ENCODE measurements at places on chromosomes 7 and 10.

DNA sequence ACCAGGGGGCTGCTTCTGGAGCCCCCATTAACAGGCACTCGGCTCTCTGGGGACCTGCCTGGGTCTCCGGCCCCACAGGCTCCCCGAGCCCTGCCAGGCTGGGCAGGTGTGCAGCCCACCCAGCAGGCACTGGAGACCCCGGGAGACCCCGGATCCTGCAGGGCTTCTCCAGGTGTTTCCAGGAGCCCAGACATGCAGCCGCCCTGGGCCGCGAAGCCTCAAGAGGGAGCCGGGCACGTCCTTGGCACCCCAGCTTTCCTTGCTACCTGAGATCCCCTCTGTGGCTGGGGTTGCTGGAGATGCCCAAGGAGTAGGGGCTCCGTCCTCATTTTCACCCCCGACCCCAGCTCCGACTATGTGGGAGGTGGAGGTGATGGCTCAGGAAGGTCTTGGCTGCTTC, 7.7 kb upstream of the AMZ1 start:
- no peak for DNase-seq

DNA sequence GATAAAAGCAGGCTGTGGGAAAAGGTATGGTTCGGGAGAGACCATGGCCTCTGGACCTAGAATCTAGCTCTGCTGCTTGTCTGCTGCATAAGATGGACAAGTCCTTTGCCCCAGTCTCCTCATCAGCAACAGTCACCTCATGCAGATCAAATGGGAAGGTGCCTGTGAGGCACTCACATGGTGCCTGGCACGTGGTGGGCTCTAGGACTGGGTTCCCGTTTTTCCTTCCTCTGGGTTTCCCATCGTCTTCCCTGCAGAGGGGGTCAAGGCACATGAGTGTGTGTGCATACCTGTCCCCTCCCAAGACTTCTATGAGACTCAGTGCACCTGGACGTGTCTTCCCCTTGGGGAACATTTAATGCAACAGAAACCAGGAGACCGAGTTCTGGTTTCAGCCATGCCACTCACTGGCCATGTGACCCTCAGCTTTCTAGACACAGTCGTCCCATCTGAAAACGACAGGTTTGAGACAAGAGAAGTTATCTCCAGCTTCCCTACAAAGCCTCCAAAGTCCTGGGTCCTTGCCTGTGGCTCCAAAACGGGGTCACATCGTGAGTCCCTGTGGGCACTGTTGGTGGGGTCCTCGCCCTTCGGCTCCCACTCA, 95.9 kb upstream of the NPTX2 start:
- DNase-seq: no peak

- no peak for DNase-seq
Observed at GRCh38 chr7:74042746-74043522, 15.0 kb downstream of the ELN start.

- no peak for DNase-seq
Observed at GRCh38 chr10:46538155-46538554, 18.3 kb downstream of the GPRIN2 start.

DNA sequence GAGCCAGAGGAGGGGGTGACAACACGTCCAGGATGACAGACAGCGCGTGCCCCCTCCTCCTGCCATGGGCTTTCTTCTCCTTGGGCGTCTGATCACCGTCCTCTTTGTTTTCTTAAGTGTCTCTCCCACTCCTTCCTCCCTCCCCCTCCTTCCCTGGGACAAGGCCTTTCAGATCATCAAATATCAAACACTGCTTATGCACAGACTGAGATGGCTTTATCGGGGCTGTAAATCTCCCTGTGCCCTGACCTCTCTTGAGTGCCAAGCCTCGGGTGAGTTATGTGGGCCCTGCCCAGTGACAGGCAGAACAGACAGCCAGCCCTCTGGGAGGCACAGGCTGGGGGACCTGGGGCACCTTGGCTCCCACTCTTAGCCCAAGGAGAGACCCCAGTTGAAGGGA, 116.4 kb downstream of the C10orf105 start:
- no peak for DNase-seq

- no peak for DNase-seq
Observed at GRCh38 chr7:123190109-123190831, 9.5 kb downstream of the SLC13A1 start.

- no peak for DNase-seq
Observed at GRCh38 chr7:111540199-111540815, 22.0 kb downstream of the IMMP2L start.

GRCh38 chr7:158617737-158618128, 30.1 kb upstream of the PTPRN2 start:
- no peak for DNase-seq

- no peak for DNase-seq
Observed at GRCh38 chr10:79185067-79185774, 116.5 kb downstream of the ZMIZ1 start.

- no peak for DNase-seq
Observed at GRCh38 chr10:44973323-44974081, 5.1 kb downstream of the DEPP1 start.

GRCh38 chr10:6748029-6748428, 168.0 kb upstream of the PRKCQ start:
- DNase-seq: no peak

- DNase-seq: no peak
Observed at GRCh38 chr10:7811000-7811399, 7.3 kb upstream of the TAF3 start.

- DNase-seq: no peak
Observed at GRCh38 chr10:108421266-108421665, 1256.8 kb upstream of the SORCS1 start.

DNA sequence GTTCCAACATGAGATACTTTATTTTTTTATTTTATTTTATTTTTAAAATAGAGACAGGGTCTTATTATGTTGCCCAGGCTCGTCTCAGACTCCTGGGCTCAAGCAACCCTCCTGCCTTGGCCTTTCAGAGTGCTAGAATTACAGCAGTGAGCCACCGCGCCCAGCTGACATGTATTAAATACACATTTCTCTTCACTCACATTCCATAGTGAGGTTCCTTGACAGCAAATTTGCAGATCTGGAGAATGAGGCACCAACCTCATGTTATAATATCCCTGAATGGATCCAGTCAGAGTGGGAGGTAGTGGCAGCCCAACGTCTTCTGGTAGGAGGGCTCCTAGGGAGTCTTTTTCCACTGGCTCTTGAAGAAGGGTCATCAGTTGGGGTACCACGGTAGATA, 46.1 kb downstream of the OGDH start:
- no peak for DNase-seq

- DNase-seq: no peak
Observed at GRCh38 chr10:62084451-62084850, 183.0 kb downstream of the ARID5B start.

DNA sequence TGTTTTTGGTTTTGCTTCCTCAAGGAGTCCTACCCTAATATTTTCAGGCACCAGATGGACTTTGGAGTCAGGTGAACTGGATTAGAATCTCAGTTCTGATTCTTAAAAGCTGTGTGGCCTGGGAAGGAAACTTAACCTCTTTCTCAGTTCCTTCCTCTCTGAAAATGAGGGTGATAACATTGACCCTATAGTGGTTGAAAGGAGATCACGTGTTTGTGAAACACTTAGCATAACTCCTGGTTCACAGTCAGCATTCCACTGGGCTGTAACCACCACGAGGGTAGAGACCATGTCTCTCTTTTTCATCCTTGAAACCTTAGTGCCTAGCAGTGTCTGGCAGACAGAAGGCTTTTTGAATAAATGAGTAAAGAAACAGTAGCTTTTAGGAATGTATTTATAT, 16.7 kb downstream of the LSMEM1 start:
- DNase-seq: no peak

DNA sequence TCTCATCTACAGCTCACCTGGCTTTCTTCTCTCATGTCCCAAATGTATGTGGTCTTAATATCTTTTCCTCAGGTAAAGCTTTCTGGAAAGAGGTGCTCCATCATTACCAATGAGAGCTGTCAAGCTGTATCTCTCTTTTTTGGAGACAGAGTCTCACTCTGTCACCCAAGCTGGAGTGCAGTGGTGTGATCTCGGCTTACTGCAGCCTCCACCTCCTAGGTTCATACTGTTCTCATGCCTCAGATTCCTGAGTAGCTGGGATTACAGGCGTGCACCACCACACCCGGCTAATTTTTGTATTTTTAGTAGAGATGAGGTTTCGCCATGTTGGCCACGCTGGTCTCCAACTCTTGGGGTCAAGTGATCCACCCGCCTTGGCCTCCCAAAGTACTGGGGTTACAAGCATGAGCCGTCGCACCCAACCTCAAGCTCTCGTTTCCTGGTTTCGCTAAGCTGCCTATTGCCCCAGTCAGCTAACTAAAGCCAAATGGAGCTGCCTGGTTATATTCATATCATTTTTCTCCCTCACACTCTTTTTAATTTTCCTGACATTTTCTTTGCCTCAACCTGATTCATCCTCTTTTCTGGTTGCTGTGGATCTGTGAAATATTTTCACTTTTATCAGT, 60.5 kb downstream of the SUFU start:
- no peak for DNase-seq

- peak; percentile 44 for DNase-seq
Observed at GRCh38 chr7:134865001-134865845, 85.8 kb downstream of the CALD1 start.

DNA sequence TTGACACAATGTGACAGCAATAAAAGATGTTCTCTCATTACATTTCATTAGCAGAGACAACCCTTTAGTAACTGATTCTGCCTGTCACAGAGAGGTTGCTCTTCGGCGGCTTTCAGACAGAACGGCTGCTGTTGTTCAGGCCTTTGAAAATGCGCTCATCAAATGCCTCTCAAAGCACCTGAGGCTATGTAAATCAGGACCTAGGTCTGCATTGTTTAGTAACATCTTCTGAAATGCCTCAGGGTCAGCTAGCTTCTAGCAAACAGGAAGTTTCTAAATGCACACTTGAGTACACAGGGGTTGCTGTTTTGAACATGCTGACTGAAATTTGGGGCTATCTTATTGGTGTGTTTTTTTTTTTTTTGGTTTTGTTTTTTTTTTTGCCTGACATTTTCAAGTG, 143.3 kb upstream of the DKK1 start:
- DNase-seq: no peak

DNA sequence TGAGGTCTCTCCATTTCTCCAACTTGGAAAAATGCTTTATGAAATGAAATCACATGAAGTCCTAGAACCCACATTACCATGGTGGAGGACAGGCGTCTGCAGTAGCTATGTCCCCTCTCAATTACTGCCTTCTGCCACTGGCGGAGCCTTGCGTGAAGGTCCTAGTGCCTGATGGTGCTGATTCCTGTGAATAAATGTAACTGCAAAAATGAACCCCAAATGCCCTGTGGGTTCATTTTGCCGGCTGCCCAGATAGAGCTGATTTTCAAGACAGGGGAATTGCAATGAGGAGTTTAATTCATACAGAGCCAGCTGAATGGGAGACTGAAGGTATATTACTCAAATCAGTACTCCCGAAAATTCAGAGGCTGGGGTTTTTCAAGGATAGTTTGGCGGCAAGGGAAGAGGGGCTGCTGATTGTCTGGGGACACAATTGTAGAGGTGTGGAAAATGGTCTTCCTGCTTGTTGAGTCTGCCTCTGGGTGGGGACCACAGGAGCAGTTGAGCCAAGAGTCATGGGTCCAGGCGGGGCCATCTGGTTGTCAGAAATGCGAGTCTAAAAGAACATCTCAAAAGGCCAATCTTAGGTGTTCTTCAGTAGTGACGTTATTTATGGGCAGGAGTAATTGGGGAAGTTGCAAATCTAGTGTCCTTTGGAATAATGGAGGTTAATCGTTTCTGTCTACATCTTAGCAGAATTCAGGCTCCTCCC, 13.5 kb downstream of the PRF1 start:
- no peak for DNase-seq

DNA sequence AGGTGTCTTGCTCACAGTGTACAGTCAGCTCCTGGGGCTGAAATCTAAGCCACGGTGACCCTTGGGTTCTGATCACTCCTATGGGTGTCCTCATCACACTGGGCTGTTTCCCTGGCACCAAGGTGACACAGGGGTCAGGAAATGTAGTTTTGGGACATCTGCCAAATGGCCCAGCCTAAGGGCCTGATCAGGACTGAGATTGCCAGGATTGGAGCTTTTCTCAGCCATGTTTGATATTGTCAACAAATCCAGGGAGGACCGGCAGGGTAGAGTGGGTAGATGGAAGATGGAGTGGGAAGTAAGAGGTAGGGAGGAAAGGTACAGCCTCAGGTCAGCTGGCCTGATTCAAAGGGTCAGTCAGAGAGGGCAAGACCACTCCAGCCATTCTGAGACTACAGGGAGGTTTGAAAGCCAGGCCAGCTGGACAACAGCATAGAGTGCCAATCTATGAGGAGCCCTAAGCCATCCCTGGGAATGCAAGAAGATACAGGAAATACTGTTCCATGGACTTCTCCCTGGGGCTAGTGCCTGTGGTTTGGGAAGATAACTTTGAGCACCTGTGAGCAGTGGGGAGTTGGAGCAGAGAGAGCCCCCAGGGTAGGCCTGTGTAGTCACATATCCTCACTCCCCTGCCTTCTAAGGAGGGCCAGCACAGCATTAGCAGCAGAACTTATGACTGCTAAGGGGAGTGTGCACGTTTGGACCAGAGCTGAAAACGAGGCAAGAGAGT, 377.3 kb upstream of the ZMIZ1 start:
- DNase-seq: no peak

- peak; percentile 17 for DNase-seq
Observed at GRCh38 chr7:33109758-33110238, 594 bp upstream of the RP9 start.

- no peak for DNase-seq
Observed at GRCh38 chr10:13412894-13413293, 64.8 kb upstream of the SEPHS1 start.

DNA sequence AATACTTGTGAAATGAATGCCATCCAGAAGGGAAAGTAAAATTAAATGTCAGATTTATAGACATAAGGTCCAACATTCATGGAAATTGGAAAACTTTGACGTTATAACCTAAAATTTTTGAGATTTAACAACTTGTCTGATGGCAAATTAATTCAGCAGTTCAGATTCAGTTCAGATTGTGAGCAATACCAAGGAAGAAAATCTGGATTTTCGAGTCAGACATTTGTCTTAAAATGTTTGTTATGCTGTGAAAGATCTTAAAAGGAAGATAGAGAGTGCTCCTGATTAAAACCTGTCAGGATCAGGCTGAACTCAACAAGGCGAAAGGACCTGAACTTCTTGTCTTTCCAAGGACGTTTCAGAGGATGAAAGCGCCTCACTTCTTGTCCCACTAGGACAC, 320.9 kb downstream of the PAXIP1 start:
- DNase-seq: no peak

GRCh38 chr7:105149827-105150226, 135.8 kb downstream of the KMT2E start:
- DNase-seq: no peak

DNA sequence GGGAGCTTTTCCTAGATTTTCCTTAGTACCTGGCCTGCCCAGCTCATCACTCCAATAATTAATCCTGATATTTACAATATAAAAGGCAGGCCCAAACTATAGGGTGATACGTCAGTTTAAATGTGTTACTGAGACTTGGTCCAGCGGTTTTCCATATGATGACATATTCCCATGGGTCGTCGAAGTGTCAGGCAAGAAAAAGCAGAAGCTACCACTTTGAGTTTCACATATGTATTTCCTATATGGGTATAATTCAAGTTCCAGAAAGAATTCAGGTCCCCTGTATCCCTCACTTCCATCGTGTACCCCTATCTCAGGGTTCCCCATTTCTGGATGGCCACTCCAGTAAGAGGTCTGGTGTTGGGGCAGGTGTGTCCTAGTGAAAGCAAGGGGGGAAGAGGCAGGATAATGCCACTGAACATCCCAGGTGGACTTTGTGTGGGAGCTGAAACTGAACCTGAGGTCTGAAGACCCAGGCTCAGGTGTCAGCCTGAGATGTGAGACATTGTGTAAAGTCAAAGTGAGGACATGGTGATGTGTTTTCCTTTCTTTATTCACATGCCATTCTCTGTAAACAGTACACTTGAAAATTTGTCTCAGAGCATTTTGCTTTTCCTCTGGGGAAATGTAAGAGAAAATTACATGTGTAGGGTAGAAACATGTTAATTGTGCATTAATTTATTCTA, 167.8 kb downstream of the PLXDC2 start:
- DNase-seq: no peak

Data from stimulated activated CD4-positive, alpha-beta T cell treated with anti-CD3 and anti-CD28 coated beads, Interleukin-15, amount 100 ng/mL, for 24 hours (primary cell).